ENCODE measurements at places on chromosomes 13 and 19.

DNA sequence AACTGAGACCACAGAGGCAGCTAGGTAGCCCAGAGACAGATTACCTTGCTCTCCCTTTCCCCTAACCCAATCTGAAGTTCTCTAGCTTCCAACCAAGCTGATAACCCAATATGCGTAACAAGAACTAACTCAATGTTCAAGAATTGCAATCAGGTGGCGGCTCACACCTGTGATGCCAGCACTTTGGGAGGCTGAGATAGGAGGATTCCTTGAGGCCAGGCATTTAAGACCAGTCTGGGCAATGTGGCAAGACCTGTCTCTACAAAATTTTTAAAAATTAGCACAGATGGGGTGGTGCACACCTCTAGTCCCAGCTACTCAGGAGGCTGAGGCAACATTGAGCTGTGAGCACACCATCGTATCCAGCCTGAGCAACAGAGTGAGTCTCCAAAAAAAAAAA lies 86.7 kb upstream of the IPO5 start:
- no peak for DNase-seq

- no peak for DNase-seq
Measured at GRCh38 chr19:47679922-47680857, 33.0 kb upstream of the EHD2 start.

DNA sequence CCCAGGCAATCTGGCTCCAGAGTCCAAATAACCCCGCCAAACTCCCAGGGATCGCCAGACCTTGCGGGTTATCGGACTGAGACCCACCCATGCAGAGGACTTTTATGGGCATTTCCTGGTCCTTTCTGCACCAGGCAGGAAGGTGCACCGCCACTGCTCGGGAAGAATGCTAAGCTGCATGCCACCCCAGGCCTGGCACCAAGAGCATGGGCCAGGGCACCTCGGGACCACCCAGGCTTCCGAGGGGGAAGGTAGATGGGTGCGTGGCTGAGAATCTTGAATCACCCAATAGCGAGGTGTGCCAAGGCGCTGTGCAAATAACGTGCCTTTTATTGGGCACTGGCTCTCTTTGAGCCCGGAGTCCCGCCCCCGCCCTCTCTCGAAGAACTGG lies 422 bp upstream of the ZNF575 start:
- DNase-seq, result no peak

DNA sequence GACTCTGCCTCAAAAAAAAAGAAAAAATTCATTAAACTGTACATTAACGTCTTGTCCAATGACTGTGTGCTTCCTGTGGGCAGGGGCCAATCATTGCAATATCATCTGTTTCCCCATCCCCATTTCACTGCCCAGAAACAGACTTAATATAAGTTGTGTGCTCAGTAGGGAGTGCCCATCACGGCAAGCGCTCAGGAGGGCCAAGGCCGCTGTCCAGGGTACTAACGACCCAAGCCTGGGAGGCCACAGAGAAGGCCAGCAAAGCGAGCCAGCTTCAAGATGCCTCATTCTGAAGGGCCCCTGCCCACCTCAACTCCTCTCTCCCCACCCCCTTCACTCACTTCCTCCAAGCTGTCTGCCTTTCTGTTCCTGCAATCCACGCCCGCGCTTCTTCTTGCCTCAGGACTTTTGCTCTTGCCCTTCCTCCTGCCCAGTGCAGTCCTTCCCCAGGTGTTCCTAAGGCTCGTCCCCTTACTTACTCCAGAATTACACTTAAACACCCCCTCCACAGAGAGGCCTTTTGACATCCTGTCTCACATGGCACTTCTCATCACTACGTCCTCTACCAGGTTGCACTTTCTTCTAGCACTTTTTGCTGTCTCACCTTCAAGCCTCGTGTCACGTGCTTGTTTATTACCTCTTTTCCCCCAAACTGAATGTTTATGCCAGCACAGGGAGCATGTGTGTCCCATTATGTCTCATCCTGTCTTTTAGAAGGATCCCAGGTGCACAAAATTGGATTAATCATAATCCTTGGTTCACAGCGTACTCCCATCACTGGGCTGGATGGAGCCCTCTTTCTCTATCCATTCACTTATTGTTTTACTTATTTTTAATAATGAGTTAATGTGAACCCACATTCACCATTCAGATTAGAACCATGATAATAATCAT lies 11.3 kb upstream of the POU2F2 start:
- DNase-seq, result no peak

DNA sequence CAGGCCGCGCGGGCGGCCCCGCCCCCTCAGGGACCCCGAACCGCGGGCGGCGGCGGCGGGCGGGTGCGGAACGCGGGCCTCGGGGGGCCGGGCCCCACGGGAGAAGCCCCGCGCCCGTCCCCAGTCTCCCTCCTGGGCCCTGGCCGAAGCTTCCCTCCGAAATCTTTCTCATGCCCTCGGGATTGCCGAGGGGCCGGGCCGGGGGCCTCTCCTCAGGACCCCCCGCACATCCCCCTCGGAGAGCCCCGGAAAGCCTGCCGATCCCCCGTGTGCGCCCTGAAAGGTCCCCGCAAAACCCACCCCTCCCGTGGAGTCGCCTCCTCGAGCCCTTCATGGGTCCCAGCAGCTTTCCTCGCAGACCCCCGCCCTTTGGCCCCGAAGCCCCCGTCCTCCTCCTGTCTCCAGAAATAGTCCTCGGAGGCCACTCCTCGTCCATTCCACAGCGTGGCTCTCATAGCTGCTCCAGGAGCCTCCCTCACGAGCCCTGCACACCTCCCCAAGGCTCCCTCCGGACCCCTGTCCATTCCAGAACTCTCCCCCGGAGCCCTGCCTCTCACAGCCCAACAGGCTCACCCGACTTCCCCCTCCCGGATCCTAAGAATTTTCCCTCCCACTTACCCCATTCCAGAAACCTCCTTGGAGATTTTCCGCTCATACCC lies 555 bp downstream of the SAMD4B start:
- no peak for DNase-seq

DNA sequence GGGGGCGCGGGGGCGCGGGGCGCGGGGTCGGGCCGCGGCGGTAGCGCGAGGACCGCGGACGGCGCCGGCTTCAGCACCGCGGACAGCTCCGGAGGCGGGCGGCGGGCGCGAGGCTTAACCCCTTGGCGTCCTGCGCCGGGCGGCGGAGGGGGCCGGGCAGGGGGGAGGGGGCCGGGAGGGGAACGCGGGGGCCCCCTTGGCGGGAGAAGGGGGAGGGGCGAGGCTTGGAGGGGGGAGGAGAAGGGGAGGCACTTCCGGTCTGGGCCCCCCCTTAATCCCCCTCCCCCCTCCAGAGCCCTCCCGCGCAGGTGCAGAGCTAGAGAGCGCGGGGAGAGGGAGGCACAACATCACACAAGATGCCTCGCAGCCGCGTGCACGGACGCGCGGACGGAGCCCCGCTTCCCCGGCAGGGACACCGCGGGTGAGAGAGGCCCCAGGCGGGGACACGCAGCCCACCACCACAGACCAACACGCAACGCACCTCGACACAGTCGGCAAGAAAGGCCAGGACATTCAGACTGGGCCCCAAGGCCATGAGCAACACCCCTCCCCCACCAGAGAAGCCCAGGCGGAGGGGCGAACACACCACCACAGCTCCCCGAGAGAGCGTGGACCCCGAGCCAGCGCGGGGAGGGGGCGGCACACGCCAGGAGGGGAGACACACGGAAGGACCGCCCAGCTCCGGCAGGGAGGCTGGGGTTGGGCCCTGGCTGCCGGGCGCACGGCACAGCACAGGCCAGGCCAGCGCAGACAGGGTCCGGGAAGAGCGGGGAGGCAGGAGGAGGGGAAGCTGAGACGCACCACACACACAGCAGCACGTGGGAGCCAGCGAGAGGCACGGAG lies 24.1 kb downstream of the SHANK1 start:
- DNase-seq, result no peak

GRCh38 chr19:57788114-57788692 lies 18.7 kb downstream of the ZNF586 start:
- DNase-seq, result no peak

- no peak for DNase-seq
Measured at GRCh38 chr13:77345150-77345780, 18.4 kb upstream of the MYCBP2 start.

GRCh38 chr13:111590796-111591195 lies 270.4 kb downstream of the TEX29 start:
- DNase-seq, result no peak

DNA sequence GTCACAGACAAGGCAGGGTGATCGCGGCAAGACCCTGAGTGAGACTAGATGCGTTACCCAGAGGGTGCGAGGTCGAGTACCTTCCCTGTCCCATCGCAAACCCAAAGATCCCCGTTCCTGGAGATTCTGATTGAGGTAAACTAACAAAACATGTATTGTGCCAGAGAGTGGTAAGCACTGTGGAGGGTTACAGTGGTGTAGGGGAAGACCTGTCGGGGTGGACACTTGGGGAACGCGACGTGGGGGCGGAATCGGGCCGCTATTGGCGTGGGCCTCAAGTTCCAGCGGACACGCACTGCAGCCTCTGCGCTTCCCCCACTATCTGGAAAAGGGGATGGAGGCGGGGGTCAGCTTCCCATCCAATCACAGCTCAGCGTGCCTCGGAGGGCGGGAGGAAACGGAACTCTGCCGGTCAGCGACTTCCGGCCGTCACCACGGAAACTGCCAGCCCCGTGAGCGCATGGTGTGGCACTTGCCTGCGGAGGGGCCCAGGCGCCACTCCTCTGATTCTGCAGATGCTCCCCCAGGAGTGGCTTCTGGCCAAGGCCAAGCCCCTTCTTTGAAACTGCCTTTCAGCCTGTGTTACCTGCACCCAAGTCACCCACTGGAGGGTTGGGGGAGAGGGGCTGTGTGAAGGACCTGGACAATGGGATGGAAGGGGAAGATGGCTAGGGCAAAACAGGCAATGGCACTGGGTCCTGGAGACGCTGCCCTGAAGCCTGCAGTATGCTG lies 1.0 kb upstream of the UBE2M start:
- DNase-seq, result no peak

- peak; percentile 43 for DNase-seq
Measured at GRCh38 chr19:36489920-36490415, 607 bp upstream of the ZNF566 start.

- DNase-seq, result no peak
Measured at GRCh38 chr13:35791184-35791851, 314.8 kb upstream of the MAB21L1 start.

- no peak for DNase-seq
Measured at GRCh38 chr19:58117841-58118575, 20.0 kb upstream of the ZSCAN18 start.

GRCh38 chr13:68030152-68030809 lies 800.1 kb upstream of the PCDH9 start:
- DNase-seq, result no peak

- DNase-seq, result no peak
Measured at GRCh38 chr13:54563286-54563685, 1534.7 kb downstream of the OLFM4 start.

- DNase-seq, result no peak
Measured at GRCh38 chr13:34076943-34077703, 259.2 kb downstream of the RFC3 start.

DNA sequence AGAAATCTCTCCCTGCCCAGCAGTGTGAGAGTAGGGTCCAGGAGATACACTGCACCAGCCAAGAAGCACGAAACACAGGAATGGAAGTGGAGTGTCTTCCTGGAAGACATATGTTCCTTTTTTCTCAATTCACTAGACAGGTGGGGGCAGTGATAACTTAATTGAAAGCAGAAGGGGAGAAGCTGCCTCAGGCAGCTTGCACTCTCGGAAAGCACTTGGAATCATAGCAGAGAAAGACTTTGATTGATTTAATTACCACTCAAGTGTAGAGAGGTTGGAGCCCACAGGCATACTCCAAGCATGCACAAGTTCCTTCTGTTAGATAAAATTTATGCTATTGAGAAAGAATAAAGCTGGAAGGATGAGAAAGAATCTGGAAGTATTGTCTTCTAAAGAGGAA lies 249.4 kb downstream of the SLITRK6 start:
- DNase-seq, result no peak

- no peak for DNase-seq
Measured at GRCh38 chr19:29086182-29086581, 126.8 kb downstream of the UQCRFS1 start.

GRCh38 chr13:83024955-83025594 lies 857.2 kb downstream of the SLITRK1 start:
- DNase-seq, result no peak

DNA sequence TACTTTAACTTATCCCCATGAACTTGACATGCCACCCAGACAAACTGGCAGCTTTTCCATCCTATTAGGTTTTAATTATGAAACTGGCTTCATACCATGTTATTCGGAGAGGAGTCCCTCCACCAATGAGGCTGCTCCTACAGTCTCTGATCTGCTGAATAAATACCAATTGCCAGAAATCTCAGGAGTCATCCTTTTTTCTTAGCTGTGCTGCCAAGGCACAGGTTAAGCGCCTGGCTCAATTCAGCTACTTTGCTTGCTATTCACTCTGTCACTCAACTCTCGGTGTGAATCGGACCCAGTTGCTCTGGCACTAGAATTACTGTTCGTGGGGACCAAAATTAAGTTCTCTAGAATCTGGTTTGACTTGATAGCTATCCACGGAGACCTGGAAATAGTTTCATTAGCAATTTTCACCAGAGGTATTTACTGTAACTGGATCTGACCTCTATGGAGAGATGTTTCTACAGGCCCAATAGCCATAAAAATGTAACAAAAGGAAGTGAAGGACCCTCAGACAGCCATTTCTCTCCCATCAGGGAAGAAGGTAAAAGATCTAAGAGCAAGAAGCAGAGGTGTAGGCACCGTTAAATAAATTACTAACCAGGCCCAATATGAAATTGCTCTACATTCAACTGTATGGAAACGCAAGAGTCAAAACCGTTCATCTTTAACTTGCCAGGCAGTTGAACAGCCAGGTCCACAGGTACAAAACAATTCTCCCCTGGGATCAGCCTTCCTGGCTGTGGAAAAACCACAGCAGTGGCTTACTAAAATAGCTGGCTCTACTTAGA lies 5.4 kb downstream of the ZC3H4 start:
- DNase-seq, result no peak

- no peak for DNase-seq
Measured at GRCh38 chr13:97724450-97724849, 229.0 kb upstream of the IPO5 start.

DNA sequence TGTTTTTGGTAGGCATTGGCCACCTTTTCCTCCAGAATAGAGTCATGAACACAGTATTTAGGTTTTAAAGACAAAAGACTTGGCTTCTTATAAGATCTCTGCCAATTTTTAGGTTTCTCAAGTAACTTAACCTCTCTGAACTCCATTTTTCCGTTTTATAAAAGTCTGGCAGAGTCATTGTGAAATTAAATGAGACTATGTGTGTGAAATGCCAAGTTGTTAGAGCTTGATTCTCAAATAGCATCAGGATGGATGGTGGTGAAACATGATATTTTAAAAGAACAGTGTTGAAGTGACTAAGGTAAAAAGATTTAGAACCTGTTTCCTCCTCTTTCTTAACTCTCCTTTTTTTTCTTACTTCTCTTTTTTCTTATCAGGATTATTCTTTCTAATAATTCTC lies 617.7 kb upstream of the SLITRK1 start:
- DNase-seq, result no peak

GRCh38 chr13:78608688-78609463 lies 5.5 kb upstream of the POU4F1 start:
- DNase-seq, result no peak

DNA sequence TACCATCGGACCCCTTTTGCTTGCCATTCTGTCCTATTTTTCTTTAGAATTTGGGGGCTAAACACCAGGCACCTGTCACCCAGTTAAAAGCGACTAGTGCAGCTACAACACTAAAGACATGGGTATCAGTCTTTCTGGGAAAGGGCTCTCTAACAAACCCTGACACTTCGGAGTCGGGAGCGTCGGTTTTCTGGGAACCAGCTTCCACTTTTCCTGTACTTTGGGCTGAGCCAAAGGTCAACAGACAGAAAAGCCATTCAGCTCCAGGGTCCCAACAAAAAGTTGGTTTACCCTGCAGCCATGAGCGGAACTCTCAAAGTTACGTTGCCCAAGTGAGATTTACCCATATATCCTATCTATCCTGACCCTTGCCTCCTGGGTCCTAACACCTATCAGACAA lies 337.0 kb upstream of the SLITRK5 start:
- DNase-seq, result no peak

All from stimulated activated CD8-positive, alpha-beta memory T cell treated with anti-CD3 and anti-CD28 coated beads, Interleukin-7, amount 100 ng/mL, for 1 hour (primary cell).